ENCODE measurements at places on chromosomes 1 and 21.

DNA sequence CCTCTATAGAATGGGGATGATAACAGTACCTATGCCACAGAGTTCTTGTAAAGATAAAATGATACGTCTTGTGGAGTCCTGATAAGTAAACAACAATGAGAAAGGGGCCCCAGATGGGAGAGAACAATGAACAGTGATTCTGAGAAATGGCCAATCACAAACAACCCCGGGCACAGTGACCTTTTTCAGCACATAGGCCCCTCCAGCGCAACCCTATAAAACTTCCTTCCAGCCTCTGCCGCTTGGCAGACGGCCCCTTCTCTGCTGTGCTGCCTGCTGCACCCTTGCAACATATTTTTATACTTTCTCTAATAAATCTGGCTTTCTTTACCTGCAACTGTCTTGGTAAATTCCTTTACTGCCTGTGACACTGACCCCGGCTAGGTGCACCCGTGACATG lies 8.9 kb downstream of the RCAN1 start:
- DNase-seq: no peak

GRCh38 chr1:59509341-59509875 lies 212.5 kb downstream of the FGGY start:
- no peak for DNase-seq

DNA sequence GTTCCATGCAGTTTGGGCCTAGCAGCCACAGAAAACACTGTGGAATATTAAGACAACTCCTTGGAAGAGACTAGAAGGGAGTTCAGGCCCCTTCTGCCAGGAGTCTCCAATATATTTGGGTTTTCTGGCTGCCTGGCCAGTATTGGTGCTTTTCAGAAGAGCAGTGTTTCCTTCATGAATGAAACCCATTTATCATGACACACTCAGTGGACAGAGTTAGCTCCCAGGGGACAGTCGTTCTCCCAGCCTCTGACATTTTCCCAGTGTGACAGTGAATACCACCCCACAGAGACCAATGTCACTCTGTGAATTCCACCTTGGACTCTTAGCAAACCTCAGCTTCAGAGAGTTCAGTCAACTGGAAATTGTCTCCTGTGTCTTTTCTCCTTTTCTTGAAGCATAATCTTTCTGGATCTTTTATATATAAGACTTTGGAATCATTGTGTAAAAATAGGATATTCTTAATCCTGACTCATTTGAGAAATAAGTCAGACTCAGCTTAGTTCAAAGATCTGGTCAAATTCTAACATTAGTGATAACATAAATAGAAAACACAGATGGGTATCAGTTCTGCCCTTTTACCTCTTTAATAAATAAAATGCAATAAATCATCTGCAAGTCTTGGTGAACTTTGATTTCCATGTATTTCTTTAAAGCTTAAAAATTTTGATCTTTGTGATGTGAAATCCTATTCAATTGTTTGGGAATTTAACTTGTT lies 40.4 kb downstream of the GNG12 start:
- DNase-seq: no peak

- no peak for DNase-seq
Observed at GRCh38 chr1:212587016-212587887, 21.3 kb upstream of the ATF3 start.

GRCh38 chr1:152436593-152437496 lies 22.8 kb upstream of the CRNN start:
- DNase-seq: no peak

GRCh38 chr21:38469642-38470041 lies 28.6 kb downstream of the ERG start:
- no peak for DNase-seq

DNA sequence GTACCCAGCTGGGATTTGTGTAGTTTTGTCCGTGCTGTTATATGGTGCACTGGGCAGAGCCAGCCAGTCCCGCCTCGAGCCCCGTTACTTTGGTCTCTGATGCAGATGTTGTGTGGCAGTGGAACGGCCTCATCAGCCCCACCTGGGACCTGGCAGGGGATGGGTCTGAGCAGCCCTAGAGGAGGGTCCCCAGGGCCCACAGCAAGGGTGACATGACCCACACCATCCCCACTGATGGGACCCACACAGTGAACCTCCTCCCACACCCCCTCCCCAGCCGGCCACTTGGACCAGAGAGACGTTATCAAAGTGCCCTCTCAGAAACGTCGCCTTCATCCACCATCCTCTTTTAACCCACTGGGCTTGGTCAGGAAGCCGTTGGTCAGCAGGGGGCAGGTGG lies 42.0 kb upstream of the PCBP3 start:
- no peak for DNase-seq

DNA sequence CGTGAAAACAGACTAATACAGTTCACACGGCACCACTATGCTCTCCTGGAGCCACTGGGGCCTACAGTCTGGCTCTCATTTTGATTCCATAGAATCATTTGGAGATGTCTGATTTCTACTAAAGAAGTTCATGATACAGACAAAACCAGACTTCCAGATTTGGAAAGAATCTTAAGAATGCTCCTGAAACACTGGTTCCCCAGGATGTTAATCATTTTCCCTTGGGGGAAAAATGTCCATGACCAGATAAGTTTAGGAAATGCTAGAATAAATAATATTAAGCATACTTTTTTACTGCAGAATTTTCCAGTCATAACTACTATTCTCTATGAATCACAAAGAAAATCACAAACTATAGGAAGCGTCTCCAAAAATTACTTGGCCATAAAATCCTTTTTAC lies 63.0 kb upstream of the RGS7 start:
- no peak for DNase-seq

GRCh38 chr1:172609528-172609927 lies 49.4 kb upstream of the FASLG start:
- no peak for DNase-seq

GRCh38 chr1:91501523-91501851 lies 836 bp downstream of the CDC7 start:
- DNase-seq: peak; percentile 63

DNA sequence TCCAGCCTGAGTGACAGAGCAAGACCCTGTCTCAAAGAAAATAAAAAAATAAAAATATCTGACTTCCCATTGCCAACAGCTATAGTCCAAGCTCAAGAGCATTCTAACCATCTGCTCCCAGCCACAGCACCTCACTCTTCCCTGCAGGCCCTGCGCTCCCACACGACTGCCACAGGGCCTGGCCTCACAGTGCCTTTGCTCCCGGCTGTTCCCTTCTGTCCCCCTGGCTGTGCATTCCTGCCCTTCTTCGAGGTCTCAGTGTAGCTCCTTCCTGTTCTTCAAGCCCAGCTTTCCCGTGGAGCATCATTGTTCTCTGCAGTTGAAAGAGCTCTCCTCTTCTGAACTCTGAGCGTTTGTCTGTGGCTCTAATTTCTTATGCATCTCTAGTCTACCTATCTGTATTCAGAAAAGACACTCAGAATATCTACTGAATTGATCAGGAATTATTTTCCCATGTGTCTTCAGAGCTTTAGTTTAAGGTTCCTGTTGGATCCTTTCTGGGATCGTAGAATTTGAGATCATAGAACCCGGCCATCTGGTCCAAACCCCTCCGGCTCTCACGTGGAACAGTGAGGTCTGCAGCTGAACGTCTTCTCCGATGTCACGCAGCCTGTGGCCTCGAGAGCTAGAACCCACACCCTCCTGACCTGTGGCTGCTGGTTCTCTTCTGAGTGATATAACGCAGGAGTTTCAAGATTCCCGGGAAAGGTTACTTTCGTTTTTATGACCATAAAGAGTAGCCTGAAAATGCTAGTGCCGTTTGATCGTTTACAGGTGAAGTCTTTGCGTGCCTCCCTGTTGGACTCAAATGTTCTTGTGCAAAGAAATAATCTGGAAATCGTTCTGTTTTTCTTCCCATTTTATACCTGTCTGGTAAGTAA lies 54.4 kb downstream of the DOP1B start:
- no peak for DNase-seq

DNA sequence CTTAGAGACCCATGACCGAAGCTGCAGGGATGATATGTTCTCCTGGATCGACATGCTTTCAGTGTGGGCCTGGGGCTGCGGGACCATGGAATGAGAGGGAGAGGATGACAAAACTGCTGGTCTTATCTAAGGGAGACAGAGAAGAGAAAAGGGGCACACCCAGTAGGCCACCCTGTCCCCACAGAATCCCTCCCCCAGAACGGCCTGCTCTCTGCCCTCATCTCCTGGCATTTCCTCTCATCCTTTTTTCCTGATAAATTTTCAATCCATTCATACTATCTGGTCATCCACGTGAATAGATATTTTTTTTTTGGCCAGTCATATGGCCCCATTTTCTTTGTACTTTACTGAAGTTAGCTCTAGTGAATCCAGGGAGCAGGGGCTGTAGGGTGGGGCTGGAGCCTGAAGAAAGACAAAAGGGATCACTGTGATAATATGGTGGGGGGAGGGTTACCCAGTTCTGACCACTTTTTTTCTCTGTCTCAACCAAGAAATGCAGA lies at the start of gene PKLR:
PKLR (minus strand) TSS at position 97 of the 500 bp plus-strand sequence; CDS start at position 54, 43 bp downstream.
- DNase-seq: no peak

GRCh38 chr1:231879296-231879695 lies 252.7 kb downstream of the DISC1 start:
- DNase-seq: no peak

GRCh38 chr1:61580417-61580816 lies 144.5 kb downstream of the TM2D1 start:
- no peak for DNase-seq

GRCh38 chr1:59696421-59697115 lies 118.2 kb upstream of the HOOK1 start:
- DNase-seq: no peak

- DNase-seq: no peak
Observed at GRCh38 chr1:76835203-76835602, 32.1 kb upstream of the ST6GALNAC5 start.

DNA sequence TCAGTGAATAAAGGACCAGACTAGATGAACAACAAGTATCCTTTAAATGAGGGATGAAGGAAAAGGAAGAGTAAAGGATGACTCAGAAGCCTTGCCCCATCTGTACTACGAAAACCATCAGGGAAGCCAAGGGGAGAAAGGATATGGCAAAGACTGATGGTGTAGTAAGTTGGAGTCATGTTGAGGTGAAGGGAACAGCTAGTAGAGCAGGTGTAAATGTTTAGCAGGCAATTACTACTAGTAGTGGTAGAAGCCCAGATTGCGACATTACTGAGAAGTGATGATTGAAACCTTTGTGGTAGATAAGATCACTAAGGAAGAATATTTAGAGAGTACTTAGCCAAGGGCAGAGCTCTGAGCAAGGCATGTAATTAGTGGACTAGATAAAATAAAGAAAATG lies 84.0 kb downstream of the PHTF1 start:
- no peak for DNase-seq

Data from DMS79 (cell line).